ENCODE measurements at places on chromosomes 1 and 21.

DNA sequence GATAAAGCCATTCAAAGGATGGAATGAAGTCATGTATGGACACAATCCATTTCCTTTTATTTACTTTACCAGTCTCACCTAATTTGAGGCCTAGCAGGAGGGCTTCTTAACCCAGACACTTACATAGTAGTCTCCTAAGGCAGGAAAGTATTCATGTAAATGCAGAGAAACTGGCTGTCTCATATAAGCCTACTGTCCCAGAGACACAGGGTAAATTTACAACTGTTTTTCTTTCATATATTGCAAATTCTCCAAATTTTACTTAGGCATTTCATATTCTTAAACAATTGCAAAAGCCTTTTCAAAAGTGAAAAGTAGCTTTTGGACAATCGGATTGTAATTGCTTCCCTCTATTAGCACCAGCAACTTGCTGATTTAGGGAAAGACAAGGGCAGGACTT is 29.9 kb downstream of the SPAG17 start:
- DNase-seq: no peak

- DNase-seq: no peak
Measured at GRCh38 chr21:32993894-32994293, 31.8 kb upstream of the OLIG2 start.

DNA sequence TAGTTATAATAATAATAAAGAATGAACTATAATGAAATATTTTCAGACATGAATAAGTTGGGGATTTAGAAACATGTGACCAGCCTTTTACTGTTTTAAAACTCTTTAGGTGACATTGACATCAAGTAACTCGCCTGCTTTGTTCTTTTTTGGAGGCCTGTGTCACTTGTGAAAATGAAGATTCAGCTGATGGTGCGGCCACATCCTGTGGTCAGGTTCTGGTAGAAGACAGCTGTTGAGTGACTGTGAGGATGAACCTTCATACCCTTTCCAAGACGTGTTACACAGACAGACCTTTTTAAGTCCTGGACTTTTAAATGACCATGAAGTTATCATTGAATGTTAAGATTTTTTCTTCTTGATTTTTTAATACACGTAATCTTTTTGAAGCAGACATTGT is 10.3 kb downstream of the UTS2 start:
- DNase-seq: no peak

- no peak for DNase-seq
Measured at GRCh38 chr21:36471254-36471723, 8.6 kb downstream of the CLDN14 start.

GRCh38 chr1:32894681-32895080 is 6.5 kb downstream of the TMEM54 start:
- no peak for DNase-seq

DNA sequence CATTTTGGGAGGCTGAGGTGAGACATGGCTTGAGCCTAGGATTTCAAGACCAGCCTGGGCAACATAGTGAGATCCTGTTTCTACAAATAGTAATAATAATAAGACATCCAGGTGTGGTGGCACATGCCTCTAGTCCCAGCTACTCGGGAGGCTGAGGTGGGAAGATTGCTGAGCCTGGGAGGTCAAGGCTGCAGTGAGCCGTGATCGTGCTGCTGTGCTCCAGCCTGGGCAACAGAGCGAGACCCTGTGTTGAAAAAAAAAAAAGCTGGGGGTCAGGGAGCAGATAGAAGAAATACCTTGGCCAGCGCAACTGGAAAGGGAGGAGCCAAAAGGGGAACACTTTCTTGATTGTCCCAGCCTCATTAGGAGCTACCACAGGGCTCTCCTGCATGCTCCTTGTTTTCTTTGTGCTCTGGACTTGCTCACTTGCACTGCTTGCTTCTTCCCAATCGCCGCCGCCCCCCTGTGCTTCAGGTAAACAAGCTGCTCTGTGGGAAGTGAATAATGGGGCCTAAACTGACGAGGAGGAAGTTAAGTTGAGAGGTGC is 31.1 kb downstream of the PBX1 start:
- DNase-seq: no peak

- DNase-seq: no peak
Measured at GRCh38 chr21:14595449-14595848, 49.3 kb upstream of the SAMSN1 start.

GRCh38 chr21:15935530-15935929 is 205.7 kb downstream of the USP25 start:
- no peak for DNase-seq

DNA sequence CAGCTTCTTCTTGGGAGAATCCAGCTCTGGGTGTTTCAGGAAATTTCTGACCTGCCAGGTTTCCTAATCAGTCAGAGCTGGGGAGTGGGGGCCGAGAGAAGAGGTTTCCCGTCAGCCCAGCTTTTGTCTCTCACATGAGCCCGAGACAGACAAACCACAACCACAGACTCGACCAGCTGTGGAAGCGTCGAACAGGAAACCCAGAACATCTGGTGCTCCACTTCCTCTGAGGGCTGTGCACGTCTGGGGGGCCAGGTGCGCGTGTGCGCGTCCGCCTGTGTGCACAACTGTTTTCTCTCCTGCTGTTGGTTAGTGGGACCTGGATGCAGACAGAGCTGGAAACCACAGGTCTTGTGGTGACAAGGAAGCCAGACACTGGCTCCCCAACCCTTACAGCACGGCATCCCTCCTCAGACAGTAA is 113.0 kb upstream of the SLC25A33 start:
- no peak for DNase-seq

DNA sequence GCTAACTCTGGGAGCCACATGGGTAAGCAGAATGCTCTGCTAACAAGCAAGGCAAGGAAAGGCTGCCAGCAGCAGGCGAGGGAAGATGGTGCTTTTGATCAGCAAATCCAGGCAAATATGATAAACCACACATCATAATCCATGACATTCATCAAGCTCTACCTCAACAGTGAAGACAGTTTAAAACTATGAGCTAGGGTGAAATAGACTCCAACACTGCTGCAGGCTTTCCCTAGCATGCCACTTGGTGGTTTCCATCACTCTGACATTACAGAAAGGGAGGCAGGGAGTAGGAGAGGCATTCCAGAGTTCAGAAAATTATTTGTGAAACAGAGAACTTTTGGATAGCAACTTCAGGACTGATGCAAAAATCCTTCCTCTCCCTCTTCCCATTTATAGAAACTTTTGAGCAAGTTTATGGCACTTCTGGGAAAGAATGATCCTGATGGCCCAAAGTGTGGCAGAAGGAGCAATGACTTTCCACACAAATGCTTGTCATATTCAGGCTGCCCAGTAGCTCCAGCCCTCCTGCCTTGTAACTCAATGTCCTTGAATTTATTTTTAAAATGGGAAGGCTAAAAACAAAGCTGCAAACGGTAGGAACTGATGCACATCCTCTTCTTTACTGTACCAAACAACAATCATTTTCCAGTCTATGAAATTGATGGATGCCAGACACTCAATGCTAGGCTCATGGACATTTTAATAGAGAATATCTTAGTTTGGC is 70.8 kb downstream of the SMYD2 start:
- DNase-seq: no peak

GRCh38 chr1:38840281-38840680 is 19.3 kb downstream of the RRAGC start:
- DNase-seq: no peak

DNA sequence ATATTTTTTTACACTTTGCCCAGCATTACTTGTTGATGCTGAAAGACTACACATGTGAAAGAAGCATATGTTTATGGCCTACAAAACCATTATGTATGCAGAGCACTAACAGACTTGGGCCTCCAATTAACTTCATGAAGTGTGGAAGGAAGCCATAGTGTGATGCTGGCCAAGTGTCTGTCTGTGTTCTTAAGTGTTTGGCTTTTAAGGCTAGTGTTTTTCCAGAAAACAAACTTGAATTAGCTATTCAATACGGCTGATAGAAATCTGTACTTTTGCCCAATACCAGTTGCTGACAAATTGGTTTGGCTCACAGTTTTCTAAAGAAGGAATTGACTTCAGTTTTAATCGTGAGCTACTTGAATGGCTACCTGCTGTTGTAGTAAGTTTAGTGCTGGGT is 136.1 kb downstream of the ADGRL2 start:
- no peak for DNase-seq

- DNase-seq: no peak
Measured at GRCh38 chr1:240237305-240237721, 145.6 kb downstream of the FMN2 start.

DNA sequence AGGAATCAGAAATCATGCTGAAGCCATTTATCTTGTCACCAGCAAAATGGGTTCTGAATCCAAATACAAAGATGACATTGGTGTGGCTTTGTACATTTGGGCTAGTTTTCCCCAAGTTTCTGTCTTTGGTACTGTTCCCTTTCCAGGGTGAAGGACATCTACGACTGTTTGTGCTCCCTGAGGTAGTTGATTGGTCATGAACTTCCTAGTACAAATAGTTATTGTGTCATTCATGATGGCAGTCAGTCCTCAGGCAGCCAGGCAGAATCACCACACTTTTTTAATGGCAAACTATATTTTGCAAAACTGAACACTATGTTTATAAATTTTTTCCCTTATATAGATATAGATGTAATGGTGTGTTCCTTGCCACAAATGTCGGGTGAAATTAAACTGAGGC is 46.0 kb downstream of the CEP350 start:
- DNase-seq: no peak

GRCh38 chr21:34687065-34687464 is 18.3 kb downstream of the CLIC6 start:
- DNase-seq: no peak

DNA sequence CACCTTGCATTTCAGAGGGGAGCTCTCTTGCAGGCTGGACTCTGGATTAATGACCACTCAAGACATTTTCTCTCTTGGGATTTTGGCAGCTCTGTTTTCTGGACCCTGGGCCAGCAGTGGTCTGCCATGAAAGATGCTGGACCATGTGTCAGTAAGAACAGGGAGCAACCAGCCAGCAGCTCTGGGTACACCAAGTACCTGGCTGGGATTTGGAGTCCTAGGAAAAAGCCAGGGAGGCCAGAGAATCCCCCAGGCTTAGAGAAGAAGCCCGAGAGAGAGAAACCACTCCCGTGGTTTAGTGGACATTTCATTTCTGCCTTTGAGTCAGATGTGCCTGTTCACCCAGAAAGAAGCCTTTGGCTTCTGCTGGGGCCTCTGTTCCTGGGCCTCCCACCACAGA is 2.5 kb downstream of the NFASC start:
- DNase-seq: no peak

- DNase-seq: no peak
Measured at GRCh38 chr1:116674751-116675150, 7.2 kb upstream of the IGSF3 start.

DNA sequence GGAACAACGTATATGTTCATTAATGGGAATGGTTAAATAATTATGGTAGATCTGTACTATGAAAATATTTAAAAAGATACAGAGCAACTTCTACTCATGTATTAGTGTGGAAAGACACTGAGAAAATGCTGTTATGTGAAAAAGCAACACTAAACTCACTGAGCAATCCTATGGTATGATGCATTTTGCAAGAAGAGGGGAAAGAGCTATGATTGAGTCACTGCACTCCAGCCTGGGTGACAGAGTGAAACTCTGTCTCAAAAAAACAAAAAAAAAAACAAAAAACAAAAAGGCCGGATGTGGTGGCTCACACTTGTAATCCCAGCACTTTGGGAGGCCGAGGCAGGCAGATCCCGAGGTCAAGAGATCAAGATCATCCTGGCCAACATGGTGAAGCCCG is 44.4 kb downstream of the ATP5PO start:
- no peak for DNase-seq

- no peak for DNase-seq
Measured at GRCh38 chr1:211648980-211649934, 26.2 kb downstream of the NEK2 start.

DNA sequence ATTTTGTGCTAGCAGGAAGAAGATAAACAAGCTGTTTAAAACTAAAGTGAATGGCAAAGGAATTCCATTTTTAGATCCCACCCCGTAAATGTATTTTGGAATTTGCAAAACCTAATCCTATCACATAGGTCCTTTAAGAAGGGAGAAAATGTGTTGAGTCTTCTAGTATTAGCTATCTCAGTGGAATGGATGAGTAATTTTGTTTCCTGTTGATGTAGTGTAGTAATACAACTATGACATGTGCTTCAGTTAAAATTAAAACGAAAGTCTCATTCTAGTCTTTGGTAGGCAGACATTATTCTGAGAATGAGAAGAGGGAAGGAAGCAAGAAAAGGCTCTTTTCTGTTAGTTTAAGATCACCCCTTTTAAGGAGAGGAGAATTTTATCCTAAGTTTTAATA is 265.9 kb upstream of the C1orf105 start:
- no peak for DNase-seq

- no peak for DNase-seq
Measured at GRCh38 chr1:103948526-103948925, 198.8 kb downstream of the AMY1C start.

DNA sequence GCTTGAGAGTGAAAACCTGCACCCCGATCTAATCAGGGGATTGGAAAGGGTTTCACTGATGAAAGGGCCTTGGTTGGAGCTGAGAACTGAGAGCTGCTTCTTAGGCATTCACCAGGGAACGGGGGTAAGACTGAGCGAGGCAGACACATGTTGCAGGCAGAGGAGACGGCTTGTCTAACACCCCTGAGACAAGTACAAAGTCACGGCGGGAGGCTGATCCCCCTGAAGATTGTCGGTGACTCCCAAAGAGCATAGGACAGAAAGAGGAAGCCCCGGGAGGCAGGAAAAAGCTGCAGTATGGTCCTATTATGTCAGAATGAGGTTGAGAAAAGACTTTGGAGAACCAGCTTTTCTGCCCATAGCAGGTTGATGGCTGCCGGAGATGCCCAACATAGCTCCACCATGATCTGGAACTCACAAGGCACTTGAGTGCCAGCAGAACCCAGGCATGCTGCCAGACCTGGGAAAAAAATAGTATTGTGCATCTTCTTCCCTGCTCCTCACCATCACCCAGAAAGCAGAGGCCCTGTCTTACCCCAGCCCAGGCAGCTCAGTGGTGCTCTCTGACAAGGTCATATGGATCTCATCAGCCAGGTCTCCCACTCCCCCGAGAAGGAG is 463.9 kb upstream of the PROX1 start:
- DNase-seq: no peak

DNA sequence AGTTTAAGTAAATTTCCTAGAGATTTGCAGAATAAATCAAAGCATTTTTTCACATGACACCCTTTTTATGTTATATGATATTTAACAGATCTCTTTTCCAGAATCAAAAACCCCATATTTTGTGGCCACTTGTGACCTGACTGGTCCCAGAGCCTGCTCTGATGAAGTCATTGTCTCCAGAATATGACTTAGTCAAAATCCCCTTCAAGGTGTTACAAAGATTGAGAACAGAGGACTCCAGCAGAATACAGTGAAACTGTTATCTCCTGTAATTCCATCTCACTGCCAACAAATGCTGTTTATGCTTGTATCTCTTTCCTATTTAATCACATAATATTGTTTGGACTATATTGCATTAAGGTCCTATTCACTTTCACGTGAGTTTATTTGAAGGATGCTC is 25.6 kb downstream of the RGS1 start:
- no peak for DNase-seq

DNA sequence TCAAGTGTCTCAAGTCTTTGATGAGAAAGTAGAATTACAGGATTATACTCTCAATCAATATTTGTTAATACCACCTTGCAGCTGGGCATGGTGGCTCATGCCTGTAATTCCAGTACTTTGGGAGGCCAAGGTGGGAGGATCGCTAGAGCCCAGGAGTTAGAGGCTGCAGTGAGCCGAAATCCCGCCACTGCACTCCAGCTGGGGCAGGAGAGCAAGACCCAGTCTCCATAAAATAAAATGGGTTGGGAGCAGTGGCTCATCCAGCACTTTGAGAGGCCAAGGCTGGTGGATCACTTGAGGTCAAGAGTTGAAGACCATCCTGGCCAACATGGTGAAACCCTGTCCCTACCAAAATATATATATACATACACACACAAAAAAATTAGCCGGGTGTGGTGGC is 1.2 kb upstream of the NCMAP start:
- no peak for DNase-seq

GRCh38 chr1:182676274-182676673 is 8.1 kb downstream of the RGS8 start:
- DNase-seq: no peak
